ENCODE measurements at places on chromosomes 3 and 15.

- no peak for DNase-seq
Observed at GRCh38 chr3:63353383-63353782, 75.3 kb downstream of the SYNPR start.

- DNase-seq: no peak
Observed at GRCh38 chr15:90241343-90242192, 7.6 kb downstream of the GDPGP1 start.

- DNase-seq: no peak
Observed at GRCh38 chr3:183513046-183513706, 42.3 kb downstream of the KLHL6 start.

DNA sequence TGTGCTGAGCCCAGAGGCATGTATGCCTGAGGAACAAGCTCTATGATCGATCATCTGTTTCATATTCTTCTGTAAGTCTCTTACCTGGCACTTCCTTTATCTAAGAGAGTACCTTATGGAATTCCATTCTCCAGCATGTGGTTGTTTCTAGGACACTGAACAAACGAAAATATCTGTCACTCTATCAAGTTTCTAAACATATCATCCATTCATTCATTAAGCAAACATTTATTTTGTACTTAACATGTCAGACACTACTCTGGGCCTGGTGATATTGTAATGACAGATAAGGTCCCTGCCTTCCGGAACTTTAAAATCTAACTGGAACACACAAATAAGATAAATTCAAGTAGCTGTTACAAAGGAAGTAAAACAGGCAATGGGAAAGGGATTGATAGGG, 477.1 kb downstream of the IGSF11 start:
- no peak for DNase-seq

DNA sequence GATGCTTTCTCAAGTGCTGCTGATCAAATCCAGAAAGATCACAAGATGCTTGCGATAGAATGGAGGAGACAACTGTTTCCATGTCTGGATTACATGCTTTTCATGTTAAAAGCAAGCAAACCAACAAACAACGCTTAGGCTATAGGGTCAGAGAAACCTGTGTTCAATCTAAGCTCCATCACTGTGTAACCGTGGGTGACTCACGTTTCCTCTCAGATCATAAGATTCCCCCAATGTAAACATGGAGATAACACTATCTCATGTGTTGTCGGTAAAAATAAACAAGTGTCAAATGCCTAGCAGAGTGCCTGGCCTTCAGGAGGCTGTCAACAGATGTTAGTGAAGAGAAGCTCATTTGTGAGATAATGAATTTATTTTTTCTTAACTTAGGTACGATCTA, 907.8 kb downstream of the NTRK3 start:
- no peak for DNase-seq

- DNase-seq: peak; percentile 31
Observed at GRCh38 chr3:112770032-112770626, 76.5 kb downstream of the CD200R1L start.

DNA sequence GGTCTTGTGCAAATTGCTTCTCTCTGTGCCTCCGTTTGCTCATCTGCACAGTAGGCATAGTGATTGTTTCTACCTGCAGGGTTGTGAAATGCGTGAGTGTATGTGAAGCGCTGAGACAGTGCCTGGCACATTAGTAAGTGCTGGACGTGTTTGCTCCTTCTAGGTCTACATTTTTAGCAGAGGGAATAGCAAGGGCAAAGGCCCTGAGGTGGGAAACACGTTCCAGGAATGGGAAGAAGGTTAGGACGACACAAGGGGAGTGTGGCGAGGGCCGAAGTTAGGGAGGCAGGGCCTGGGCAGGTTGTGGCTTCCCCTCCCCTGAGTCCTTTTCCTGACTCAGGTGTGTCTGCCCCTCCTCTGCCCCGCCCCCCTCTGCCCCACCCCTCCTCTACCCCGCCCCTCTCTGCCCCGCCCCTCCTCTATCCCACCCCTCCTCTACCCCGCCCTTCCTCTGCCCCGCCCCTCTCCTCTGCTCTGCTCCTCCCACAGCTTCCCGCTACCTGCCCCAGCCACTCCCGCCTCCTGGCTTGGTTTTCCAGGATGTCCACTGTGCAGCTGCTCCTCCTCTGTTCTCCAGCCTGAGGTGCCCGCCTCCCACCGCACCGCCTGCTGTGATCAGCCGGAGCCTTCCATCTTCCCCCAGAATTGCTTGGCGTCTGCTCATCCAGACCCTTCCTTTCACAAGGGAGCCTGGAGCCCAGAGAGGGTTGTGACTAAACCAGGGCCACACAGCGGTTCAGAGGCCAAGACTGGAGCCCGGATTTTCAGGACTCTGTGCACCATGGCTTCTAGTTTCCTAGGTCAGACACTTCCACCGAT, 31.1 kb upstream of the SMAD6 start:
- peak; percentile 10 for DNase-seq

GRCh38 chr15:84749111-84749991, 959 bp downstream of the ZNF592 start:
- DNase-seq: no peak

All from NCI-H1436 (cell line).